Stimulated activated CD4-positive, alpha-beta T cell treated with anti-CD3 and anti-CD28 coated beads, Interleukin-1b, Interleukin-23, amount 100 ng/mL, for 1 hour (primary cell): ENCODE measurements at places on chromosomes 2 and 18.
A peak's percentile ranks its signal among the peaks of the same experiment; 100 is the strongest.

GRCh38 chr2:15377202-15377601, 183.9 kb downstream of the NBAS start:
- no peak for DNase-seq

DNA sequence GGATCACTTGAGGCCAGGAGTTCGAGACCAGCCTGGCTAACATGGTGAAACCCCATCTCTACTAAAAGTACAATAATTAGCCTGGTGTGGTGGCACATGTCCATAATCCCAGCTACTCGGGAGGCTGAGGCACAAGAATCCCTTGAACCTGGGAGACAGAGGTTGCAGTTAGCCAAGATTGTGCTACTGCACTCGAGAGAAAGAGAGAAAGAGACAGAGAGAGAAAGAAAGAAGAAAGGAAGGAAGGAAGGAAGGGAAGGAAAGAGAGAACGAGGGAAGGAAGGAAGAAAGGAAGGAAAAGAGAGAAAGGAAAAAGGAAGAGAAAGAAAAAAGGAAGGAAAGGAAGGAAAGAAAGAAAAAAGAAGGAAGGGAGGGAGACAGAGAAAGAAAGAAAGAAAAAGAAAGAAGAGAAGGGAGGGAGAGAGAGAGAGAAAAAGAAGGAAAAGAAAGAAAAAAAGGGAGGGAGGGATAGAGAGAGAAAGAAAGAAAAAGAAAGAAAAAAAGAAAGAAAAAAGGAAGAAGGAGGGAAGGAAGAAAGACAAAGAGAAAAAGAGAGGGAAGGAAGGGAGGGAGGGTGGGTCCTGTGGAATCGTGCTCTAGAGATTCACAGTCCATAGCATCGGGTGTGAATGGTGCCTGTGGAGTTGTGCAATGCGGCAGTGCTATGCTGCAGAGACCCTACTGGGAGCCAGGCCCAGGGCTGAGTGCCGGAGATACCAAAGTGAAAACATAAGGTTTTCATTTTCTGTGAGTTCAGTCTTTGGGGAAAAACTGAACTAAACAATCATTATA, 4.6 kb upstream of the SDC1 start:
- DNase-seq = no peak

DNA sequence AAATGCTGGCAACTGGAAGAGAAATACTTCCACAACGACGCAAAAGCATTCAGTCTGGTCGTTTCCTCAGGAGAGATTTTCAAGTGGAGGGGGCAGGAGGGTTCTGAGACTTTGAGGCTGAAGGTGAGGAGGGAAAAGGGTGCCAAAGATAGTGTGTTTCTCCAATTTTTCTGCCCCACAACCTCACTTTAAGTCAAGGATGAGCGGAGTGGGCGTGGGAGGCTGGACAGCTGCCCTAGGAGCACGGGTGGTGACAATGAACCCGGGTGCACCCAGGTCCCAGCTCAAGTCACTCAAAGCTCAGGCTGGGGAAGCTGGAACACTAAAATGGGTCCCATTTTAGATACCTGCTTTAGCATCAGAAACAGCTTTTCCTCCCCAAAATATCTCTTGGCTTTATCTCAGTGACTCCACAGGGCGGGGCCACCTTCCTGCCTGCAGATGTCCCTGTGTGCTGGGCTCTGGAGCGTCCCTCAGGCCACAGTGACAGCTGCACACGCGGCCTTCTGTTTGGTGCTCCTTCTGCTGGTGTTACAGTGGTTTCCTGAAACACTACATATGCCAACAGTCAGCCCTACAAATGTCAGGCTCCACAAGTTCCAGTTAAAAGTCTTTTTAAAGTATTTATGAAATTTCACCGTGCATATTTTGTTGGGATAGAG, 1.4 kb upstream of the MBP start:
- no peak for DNase-seq

- DNase-seq = no peak
Measured at GRCh38 chr18:10153924-10154752, 240.3 kb downstream of the VAPA start.

DNA sequence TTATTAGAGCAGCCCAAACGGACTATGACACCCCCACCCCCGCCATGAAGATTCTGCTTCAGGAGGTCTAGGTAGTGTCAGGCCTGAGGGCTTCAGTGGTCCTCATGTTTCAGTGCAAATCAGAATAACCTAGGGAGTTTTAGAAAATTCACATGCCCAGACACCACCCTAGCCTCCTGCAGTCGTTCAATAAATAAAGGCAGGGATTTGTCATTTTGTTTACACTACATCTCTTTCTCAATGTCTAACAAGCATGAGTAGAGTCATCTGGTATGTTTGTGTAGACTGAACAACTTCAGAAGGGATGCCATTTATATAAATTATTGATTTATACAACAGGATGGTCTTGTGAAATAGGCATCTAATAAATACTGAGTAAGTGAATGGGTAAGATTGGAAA, 112.1 kb upstream of the SERPINE2 start:
- no peak for DNase-seq

- DNase-seq = no peak
Measured at GRCh38 chr18:55856229-55856628, 268.2 kb upstream of the TCF4 start.

- DNase-seq = no peak
Measured at GRCh38 chr2:136956050-136956449, 190.7 kb downstream of the THSD7B start.

DNA sequence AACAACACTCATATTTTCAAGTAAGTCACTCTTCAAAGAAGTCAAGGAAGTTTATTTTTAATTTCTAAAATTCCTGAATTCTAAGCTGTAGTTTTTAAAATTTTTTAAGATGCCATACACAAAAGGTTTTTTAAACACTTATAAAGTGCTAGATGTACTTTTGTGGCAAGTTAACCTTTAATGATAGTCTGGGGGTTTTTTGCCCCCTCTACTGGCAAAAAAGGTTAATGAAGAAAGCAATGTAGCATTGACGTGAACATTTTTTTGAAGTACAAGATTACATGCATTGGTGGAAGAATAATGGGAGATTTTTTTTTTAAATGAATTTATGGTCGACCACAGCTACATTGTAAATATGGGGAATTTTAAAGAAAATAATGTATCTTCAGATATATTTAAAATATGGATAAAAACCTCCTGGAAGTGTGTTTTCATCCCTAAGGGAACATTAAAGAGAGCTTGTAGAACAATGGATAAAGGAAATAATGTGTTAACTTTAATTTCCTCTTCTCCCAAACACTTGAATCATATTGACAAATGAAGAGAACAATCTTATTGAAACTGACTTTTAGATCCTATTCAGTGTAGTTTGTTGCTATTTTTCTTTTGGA, 12.6 kb downstream of the ITPRID2 start:
- DNase-seq = no peak

GRCh38 chr18:55906536-55906935, 318.5 kb upstream of the TCF4 start:
- no peak for DNase-seq

DNA sequence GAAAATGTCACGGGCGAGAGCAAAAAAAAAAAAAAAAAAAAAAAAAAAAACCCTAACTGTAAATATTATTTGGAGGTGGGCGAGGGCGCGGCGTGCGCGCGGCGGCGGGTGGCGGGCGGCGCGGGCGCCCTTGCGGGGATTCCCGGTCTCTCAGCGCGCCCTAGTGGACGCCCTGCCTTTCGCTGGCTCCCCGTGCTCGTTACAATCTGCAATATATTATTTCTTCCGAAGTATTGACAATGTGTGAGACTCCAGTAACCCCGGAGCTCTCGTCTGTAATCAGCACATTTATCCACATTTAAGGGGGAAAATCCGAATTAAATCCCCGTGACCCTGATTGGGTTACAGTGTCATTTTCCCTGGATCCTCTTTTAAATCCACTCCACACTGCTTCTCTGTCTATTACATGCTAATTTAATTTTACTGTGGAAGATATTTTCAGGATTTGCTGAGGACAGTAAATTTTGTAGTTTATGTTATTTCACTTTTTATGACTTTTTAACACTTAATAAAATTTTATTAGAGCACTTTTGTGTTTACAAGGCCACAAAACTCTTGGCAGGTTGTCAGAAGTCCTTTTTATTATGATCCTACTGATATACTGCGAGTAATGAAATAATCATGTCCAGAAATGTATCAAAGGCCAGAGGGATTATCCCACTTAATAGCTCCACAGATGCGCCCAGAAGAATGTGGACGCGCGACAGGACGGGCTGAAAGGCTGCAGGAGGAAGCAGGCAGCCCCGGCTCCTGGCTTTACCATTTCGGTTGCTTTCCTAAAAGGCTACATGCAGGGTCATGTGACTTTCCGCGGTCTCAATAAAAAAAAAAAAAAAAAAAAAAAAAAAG, 369.1 kb downstream of the MTX2 start:
- peak; percentile 28 for DNase-seq

DNA sequence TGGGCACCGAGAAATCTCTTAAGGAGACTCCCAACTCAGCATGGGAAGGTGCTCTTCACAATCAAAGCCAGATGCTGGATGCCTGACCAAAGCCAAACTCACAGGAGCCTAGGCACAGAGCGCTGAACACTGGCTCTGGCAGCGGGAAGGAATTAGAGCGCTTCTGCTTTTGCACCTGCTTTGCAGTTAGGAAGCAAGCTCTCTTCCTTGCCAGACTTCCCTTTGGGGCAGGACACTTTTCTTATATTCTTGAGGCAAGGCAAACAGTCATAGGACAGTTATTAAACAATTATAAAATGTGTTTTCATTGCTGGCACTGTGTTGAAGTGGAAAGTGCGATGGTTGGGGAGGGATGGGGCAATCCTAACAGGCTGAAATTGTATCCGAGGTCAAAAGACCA, 79.6 kb upstream of the DNMT3A start:
- DNase-seq = no peak

GRCh38 chr2:225486236-225486635, 86.7 kb downstream of the NYAP2 start:
- DNase-seq = no peak

GRCh38 chr2:107364361-107364950, 462.2 kb upstream of the RGPD4 start:
- no peak for DNase-seq

DNA sequence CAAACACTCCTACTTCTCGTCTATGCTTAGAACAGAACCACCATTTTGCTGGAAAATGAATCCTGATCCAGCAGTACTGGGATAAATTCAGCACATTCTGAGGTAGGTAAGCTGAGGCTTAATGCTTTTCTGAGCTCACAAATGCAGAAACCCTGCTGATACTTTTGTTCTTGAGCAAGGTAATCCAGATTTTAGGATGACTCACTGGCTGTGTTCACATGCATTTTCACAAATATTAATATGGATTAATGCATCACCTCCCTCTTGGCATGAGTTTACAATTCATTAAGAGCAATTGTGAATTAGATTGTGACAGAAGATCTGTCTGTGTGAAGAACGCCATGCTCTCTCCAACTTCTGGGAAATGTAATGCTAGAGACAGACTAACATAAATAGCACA, 42.2 kb downstream of the RAD51AP2 start:
- no peak for DNase-seq

GRCh38 chr2:70362661-70363060, 60.8 kb upstream of the FAM136A start:
- DNase-seq = no peak

DNA sequence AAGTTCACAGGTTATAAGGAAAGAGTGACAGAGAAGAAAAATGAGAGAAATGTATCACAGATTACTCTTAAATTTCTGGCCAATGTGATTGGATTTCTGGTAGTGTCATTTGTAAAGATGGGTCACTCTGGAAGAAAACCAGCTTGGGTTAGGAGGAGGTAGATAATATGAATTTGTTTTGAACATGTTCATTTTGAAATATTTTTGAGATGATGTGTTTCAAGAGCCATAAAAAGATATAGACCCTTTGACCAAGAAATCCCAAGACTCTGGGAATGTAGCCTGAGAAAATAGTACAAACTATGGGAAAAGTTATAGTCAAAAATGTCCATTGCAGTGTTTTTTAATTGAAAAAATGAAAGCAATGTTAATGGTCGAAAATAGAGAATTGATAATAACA, 70.7 kb downstream of the CALCRL start:
- DNase-seq = no peak

- no peak for DNase-seq
Measured at GRCh38 chr2:168465594-168465993, 9.5 kb downstream of the CERS6 start.

- DNase-seq = no peak
Measured at GRCh38 chr2:230172852-230173251, 46.9 kb downstream of the SP110 start.

GRCh38 chr2:32523686-32524085, 104.2 kb upstream of the TTC27 start:
- no peak for DNase-seq

DNA sequence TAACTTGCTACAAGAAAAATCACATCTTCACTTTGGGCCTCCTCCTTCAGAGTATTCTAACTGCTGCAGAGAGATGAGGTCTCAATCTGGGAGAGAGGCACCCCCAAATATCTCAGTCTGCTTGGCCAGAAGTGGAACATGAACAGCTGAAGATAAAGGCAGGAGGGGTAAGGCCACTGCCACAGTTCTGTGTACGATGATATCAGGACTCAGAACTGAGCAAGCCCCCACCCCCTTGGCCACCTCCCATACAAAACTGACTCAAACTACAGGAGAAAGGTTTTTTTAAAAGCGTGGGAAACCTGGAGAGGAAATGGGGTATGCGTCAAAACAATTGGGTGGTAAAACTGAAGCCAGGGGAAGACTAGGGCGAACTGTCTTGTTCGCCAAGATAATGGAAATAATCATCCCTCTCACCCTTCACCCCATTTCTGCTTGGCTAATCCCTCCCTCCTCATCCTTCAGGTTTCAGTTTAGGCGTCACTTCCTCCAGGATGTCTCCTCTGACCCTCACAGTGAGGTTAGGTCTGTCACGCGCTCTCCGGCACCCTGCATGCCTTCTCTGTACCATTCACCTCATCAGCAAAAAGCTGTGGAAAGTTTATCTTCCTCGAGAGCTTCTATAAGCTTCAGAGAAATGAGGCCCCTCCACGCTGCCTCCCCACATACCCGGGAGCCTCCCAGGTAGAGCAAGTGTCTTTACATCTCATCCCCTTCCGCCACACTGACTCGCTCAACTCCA, 64.4 kb downstream of the SFXN5 start:
- DNase-seq = no peak

DNA sequence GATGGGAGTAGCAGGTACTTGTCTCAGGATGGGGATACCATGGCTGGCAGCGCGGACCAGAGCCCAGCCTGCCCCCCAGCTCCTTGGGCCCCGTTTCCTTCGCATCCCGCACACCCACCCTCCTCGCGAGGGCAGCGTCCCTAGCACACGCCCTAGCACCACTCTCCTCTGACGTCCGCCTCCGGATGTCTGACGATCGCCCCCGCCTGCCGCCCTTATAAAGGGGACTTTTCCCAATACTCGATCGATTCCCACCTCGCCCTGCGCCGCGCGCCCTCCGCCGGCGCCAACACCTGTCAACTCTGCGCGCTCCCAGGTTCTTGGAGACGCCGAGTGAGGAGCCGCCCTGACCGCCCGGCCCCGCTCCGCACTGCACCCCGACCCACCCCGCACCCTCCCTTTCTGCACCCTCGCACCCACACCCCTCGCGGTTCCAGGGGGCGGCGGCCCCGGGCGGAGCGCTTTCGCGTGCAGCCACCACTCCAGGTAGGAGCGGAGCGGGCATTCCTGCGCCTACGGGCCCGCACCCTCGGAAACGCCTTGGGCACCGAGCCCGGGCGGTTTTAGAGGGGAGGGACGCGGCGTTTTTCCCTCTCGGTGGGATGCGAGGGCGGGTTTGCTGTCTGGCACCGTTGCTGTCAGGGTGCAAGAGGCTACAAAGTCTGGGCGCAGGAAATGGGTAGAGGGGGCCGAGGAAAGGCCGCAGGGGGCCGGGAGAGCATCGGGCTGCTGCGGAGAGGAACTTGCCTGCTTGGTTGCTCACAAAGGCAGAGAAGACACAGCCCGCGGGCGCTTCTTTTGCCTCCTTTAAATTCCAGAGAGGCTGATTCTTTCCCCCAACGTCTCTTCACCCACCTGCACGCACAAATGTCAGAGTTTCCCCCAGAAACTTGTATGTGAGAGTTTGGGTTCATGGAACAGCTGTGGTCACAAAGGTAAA, at the start of gene SLC5A7:
SLC5A7 (plus strand) TSS at position 247 of the 940 bp plus-strand sequence. CDS start 1,632 bp downstream, outside the sequence.
- DNase-seq = no peak
